ENCODE measurements at places on chromosomes 4 and X.

DNA sequence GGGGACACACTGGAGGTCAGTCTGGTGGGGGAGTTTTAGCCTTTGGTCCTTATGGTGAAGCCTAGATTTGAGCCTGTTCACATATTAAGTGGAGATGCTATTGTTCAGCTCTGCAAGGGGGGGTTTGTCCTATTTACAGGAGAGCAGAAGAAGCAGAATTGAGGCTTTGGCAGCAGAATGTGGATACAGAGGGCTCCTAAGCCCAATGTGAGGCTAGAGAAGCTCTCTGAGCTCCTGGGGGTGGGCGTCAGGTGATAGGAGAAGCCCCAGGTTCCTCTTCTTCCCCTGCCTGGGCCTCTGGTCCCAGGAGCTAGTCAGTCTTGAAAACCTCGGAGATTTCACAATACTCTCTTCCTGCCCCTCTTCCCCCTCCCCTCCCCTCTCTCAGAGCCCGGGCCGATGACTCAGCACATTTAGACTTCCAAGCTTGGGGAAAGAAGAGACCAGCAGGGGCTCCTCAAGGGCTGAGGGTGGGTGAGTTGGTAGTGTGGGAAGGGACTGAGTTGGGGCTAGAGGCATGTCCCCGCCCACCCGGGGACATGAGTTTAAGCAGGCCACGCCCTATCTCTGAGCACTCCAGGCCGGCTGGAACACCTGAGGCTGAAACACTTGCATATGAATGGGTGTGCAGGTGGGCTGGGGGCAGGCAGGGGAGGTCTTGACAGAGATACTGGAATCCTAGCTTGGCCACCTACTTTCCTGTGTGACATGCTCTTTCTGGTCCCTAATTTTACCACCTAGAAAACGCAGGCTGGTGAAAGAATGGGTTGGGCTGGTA lies 3.4 kb downstream of the TFE3 start:
- peak; percentile 85 for DNase-seq

DNA sequence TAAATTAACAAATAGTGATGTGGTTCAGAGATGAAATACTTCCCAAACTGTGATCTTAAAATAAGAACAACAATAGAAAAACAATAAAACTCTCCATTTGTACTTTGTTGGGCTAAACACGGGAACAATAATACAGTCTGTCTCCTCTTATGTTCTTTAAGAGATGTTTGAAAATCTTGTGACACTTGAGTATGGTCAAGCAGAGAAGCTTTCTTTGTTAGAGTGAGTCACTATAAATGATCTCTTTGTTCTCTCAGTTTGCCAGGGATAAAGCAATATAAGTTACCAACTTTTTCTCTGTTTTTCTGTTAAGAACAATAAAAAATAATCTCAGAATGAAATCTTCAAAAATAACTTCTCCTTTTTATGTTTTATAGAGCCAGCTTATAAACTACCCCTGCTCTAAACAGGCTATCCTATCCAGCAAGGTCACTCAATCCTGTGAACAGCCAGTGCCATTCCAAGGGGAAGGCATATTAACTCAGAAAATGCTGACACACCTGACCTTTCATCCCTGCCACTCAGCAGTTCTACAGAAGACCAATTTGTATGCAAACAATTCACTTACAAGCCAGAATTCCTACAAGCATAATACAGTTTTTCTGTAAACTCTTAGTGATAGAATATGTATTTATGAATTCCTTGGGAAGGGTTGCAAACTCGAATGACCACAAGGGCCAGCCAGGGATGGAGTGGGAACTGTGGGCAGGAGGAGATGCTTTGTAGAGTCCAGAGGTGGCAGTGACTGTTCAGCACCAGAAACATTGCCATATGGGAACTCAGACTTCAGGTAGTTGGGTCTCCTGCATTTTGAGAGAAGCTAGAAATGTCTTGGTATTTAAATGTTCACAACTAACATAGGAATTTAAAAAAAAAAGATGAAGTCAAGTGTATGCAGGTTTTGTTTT lies 52.2 kb downstream of the AFM start:
- no peak for DNase-seq

- no peak for DNase-seq
These were observed 55.5 kb downstream of the CLDN22 start for GRCh38 chr4:183264614-183265013.

DNA sequence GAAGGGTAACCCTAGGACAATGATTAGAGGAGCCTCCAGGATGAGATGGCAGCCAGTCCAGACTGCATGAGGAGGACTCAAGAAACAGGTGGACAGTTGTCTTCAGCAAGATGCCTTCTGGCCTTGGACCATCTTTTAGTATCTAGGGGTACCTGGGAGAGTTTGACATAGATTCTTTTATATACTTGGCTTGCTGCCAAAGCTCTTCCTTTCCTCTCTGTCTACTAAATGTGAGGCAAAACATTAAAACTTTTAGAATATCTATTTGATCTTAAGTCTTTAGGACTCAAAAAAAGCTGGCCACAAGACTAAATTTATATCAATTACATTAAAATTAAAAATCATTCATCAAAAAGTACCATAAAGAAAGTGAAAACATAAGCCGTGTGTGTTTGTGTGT lies 18.6 kb upstream of the NKX3-2 start:
- DNase-seq: no peak

Data from myocyte (in vitro differentiated cells).